ENCODE measurements at places on chromosomes 13 and 19.

- DNase-seq: no peak
Observed at GRCh38 chr13:75872980-75873379, 236.8 kb downstream of the LMO7 start.

- no peak for DNase-seq
Observed at GRCh38 chr13:78606471-78607408, 3.4 kb upstream of the POU4F1 start.

DNA sequence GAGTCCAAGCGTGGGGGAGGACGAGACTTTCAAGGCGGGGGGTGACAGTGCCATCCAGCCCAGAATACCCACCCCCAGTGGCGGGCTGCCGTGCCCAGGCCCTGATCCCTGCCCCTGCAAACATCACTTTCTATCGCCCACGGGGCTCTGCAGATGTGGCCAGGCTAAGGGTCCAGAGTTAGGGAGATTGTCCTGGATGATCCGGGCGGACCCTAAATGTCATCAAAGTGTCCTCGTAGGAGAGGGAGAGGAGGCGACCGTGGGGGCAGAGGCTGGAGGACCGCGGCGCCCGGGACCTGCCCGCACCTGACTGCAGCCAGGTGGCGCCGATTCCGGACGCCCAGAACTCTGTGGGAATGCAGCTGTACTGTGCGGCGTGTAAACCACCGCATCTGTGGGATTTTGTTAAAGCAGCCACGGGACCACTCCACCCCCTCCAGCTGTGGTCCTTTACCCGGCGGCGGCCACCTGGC lies 32.4 kb downstream of the GJA3 start:
- DNase-seq: no peak

DNA sequence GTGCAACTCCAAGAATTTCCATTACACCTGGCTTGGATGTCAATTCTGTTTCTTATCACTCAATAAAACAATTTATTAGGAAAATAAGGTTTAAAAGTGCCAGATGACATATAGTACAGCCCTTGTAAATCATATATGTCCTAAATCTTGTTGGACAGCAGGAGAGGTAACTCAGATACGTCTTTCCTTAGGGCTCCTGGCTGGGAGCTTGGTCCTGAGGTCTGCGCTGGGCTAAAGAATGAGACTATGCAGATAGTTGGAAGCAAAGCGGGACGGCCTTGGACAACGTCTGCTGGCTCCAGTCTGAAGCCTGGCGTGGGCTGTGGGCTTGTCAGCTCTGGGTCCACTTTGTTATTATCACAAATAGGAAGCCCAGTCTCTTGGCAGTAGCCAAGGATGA lies 377.0 kb downstream of the DLEU7 start:
- no peak for DNase-seq

DNA sequence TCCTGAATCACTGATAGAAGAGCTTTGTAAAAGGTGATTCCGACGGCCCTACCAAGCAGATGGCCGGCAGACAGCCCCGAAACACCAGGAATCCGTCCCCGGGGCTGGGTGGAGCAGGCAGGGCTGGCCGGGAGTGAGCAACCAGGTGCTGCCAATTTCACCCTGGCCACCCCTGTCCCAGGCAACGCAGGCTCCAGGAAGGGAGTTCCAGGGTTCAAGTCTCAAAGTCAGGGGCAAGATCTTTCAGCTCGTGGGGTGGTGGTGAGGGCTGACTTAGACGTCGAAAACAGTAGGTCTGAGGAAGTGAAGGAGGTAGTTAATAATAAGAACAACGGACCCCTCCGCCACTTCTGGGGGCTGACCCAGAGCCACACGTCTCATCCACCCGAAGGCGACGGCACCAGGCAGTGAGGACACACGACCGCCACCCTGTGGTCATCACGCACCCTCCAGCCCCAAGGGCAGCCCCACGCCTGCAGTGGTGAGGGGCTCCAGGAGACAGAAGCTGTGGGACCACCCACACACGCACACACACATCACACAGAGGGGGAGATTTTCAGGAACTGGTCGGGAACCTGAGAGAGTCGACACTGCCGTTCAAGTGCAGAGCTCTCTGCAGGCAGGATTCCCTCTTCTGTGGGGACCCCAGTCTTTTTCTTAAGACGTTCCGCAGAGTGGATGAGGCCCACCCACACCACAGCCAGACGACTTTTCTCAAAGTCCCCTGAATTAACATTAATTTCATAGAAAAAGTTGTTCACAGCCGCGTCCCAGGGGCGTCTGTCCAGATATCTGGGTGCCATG lies 67.2 kb downstream of the SPACA7 start:
- DNase-seq: no peak

- DNase-seq: no peak
Observed at GRCh38 chr13:106493533-106494220, 41.8 kb downstream of the EFNB2 start.

GRCh38 chr19:16890461-16891184 lies 1.8 kb downstream of the F2RL3 start:
- DNase-seq: no peak

GRCh38 chr13:74077792-74078191 lies 56.4 kb downstream of the KLF12 start:
- no peak for DNase-seq

DNA sequence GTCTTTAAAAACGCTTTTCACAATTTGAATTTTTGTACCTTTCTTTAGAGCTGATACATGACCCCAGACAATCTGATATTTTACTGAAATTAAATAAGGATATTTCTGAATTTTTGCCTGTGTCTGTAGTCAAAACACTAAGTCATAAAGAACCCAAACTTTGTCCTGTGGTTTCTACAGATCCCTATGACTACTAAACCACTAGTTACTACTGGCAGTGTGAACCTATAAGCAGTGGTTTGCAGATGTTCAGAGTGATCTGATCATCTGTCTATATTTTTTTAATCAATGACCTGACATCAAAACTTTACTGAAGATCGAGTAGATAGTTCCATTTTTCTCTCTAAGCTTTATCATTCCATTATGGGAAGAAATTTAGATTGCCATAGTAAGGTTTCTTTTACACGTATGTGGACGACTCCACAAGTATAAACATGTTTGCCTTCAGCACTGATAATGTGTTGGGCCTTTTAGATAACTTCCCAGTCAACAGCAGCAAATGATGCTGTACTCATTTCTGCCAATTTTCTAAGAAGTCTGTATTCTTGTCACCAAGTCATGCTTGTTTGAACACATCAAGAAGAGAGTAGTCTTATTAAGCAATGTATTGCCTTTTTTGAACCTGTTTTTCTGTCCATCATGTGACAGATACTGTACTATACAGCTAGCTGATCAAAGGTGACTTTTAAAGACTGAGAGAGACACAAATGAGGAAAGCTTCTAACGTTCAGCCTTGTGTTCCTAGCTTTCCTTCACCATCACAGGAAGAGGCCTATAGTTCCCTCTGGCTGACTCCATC lies 21.8 kb downstream of the POLR1D start:
- DNase-seq: no peak

DNA sequence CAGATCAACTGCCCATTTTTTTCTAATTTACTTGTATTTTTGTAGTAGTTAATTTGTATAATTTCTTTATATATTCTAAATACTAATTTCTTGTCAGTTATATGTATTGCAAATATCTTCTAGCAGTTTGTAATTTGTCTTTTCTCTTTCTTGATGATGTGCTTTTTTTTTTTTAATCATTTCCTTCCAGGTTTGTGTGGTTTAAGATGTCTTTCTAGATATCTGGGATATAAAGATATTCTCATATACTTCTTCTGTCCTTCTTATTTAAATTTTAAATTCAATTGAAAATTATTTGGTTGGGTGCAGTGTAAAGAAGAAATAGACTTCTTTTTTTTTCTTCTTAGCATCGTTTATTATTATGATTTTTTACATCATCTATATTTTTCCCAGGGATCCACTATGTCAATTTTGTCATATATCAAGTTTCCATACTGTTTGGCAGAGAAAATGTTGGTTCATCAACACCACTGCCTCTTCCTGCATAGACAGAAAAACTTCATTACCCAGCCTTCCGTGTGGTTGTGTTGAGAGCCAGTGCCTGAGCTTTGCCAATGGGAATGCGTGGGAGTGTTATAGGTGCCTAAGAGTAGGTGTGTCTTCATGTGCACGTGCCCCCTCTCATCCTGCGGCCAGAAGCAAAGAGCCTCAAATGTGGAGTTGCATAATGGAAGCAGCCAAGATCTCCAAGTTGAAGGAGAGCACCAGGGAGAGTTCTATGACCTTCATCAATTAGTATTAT lies 15.8 kb downstream of the CPB2 start:
- no peak for DNase-seq

DNA sequence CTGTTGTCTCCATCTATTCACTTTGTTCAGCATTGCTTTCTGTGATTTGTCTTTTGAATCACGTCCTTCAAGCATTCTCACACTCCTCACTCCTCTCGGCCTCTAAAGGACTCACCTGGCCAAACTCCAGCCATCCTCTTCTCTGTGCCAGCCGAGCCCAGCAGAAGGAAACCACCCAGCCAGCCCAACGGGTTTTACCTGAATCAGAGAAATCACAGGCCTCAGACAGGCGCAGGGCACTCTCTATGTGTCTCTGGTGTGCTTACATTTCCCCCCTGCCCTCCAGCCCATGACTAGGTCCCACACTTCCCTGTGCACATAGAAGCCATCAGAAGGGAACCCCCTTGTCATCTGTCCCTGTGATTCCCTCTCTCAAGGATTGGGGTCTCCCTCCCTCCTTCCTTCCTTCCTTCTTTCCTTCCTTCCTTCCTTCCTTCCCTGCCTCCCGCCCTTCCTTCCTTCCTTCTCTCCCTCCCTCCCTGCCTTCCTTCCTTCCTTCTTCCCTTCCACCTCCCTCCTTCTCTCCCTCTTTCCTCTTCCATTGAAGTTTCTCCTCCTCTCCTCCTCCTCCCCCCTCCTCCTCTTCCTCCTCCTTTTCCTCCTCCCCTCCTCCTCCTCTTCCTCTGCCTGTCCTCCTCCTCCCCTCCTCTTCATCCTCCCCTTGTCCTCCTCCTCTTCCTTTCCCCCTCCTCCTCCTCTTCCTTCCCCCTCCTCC lies 8.8 kb upstream of the ZNF541 start:
- no peak for DNase-seq

GRCh38 chr19:50803633-50804419 lies 13.6 kb downstream of the ACP4 start:
- no peak for DNase-seq

DNA sequence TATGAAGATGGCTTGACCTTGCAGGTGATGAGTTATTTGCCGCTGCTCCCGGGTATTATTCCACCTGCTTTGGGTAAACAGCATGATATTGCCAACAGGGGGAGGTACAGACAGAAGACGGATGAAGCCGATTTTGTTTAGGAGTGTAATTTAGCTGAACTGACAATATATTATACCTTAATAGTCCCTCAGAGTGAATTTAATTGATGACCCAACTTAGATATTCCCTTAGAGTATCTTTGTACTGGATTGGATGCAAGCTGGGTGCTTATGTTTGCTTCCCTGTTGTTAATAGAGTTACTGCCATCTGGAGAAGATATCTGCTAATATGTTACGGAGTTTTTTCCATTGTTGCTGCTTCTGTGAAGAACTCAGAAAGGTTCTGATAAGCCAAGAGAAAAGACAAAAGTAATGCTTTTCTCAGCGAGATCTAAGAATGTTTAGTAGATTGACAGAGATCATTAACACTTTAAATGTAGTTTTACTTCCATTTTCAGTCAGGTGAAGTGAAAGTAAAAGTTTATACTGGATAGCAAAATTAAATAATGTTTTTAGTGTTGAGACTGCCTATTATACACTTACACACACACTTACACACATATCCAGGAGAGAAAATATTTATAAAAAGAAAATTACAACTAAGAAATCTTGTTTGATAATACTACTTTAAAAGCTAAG lies 2220.8 kb upstream of the PCDH20 start:
- DNase-seq: no peak

- DNase-seq: no peak
Observed at GRCh38 chr19:51380379-51380778, 7.4 kb downstream of the LIM2 start.

- DNase-seq: no peak
Observed at GRCh38 chr19:43429395-43429794, 14.7 kb downstream of the TEX101 start.

All from NCI-H510A (cell line).